ENCODE measurements at places on chromosomes 1 and 21.

- DNase-seq, result no peak
Measured at GRCh38 chr1:12615865-12616708, 1.9 kb downstream of the DHRS3 start.

- no peak for DNase-seq
Measured at GRCh38 chr21:28263974-28264373, 728.7 kb downstream of the LTN1 start.

GRCh38 chr1:209411491-209411929 is 172.0 kb upstream of the CAMK1G start:
- no peak for DNase-seq

DNA sequence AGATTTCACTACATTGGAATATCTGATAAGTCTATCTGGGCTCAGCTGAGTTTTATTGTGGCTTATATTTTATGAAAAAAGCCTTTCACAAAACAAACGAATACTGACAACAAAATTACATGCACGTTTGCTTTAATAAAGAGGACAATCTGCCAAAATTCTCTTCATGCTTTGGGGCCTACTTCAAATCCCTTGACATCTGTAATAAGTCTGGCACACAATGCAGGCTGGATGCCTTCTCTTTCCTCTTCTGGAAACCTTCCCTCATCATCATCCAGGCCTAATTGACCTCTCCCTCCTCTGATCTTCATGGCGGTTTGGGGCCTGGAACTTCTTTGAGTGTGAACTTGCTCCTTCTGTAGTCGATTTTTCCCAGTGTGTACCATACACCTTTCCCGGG is 70.3 kb downstream of the MAP10 start:
- DNase-seq, result no peak

DNA sequence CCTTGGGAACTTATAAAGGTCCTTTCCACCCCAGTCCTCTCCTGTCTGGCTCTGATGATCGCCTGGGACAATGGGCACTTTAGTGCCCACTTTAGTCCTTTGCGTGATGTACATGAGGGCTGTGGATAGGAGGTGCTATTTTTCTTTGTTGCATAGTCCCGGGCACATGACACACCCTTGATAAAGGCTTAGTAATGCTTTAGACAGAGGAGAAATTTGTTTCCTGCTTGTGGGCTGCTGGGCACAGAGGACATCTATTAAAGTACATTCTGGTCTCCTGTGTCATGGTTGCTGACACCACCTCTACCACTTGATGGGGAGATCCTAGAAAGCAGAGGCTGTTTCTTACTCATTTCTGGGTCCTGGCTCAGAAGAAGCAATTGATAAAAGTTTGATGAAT is 5.4 kb upstream of the KNCN start:
- no peak for DNase-seq

- no peak for DNase-seq
Measured at GRCh38 chr1:18997508-18997907, 41.0 kb upstream of the IFFO2 start.

- DNase-seq, result no peak
Measured at GRCh38 chr1:116345011-116345410, 28.0 kb upstream of the ATP1A1 start.

DNA sequence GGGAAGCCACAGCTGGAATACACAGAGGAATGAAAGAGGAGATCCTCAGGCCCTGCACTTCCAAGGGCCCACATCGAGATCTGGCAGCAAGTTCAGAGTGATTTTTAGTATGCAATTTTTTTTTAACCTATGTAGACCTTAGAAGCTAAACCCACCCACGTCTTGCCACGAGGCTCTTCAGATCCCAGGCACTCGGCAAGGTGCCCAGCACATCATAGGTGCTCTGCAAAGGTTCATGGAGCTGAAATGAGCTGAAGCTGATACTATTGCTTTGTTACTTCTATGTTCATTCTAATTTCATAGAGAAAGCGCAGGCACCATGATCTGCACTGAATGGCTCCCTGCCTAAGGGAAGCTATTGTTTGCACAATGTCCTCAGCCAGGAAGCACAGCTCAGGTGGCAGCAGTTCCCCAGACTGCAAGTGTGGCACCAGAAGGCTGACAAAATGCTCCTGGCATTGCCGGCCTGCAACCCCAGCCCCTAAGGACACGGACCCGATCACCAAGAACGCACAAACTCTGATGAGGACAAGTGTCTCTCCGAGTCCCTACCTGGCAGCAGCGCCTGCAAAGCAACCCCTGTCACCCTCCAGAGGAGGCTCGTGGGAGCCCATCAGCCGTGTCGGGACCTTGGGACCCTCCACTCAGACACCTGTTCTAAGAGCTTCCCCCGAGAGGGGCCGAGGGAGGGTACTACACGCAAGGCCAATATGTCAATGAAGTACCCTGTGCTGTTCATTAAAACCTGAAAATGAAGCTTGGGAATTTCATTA is 264.2 kb downstream of the NPHP4 start:
- no peak for DNase-seq

DNA sequence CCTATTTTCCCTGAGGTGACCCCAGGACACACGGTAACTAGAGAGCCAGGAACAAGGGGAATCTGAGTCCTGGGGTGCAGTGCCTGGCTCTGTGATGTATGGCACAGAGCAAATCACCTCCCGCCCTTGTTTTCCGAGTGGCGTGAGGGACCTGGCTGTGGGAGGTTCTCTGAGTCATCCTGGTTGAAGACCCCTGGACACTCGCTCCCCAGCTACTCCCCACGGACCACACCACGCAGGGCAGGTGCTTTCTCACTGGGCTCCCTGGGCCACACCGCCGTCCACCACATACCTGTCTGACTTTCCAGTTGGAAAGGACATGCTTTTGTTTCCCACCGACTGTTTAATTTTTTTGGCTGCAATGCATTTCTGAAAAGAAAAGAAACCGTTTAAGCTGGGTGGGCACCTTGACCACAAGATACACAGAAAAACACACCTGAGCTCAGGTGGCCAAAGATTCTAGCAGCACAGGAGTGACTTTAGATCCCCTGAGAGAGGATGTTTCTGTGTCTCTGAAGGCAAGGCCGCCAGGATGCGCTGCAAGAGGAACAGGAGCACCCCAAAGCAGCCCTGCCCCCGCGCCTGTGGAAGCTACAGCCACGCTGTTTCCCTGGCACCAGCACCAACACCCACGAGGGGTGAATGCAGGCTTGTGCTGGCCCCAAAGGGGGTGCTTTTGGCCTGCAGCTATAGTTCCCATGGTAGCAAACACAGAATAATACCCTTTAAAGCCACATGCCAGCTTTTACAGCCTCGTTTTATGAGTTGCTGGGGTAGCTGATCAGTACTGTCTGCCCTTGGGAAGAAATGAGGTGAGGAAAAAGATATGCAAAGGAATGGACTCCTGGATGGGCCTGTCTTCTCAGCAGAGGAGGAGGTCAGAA is 8.1 kb upstream of the SRM start:
- no peak for DNase-seq

DNA sequence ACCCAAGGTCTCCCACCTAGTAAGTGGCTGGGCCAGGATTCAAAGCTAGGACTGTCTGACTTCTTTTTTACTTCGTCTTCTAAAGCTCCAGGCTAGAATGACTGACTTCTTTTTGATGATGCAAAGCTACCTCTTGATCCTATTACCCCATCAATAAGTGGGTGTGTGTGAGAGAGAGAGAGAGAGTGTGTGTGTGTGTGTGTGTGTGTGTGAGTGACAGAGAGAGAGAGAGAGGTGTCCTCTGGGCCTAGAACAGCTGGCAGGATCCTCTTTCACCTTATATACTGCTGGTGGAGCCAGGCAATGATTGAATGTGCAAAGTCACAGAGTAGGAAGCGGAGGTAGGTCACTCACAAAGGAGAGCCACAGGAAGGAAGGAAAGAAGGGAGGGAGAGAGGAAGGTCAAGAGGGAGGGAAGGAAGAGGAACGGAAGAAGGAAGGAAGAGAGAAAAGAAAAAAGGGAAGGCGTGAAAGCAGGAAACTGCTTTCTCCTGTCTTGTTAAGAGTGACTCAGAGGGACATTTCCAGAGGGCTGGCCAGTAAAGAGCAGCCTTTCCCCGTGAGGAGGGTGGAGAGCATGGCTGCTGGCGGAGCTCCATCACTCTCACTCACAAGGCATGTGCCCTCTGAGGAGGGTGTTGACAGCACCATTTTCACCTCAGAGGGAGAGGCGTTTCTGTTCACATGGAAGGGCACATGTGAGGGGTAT is 68.9 kb downstream of the CDC7 start:
- DNase-seq, result no peak

- DNase-seq, result no peak
Measured at GRCh38 chr1:54479841-54480524, 68.0 kb upstream of the ACOT11 start.

DNA sequence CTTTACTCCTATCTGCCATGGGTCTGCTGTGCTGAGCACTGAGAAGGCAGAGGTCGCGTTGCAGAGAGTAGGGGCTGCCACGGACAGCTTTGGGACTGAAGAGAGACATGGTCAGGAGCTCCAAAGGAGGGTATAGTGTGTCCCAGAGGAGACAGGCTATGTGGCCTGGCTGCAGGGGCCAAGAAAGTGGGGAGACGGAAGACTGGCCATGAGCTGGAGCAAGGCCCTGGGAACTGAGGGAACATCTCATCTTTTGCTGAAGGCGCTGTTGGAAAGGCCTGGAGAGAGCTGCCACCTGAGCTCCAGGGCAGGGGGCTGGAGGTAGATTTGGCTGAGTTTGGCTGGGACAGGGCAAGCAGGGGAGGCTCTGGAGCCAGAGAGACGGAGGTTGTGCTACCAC is 55.8 kb upstream of the AJAP1 start:
- no peak for DNase-seq

DNA sequence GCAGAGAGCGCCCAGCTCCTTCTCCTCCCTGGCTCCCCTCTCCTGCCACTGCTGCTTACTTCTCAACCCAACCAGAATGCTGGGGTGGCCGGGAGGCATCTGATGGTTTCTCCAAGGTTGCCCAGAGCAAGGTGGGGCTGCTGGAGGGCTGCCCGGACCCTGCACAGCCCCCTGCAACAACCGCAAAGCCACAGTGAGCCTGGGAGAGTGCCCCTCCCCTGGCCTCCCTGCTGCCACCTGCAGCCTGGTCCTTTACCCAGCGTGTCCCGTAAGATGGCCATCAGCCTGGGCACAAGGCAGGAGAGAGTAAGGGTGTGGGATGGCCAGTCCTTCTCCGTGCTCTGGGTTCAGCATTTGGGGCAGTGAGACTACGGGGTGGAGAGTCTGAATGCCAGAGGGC is 17.0 kb downstream of the MX2 start:
- no peak for DNase-seq

- DNase-seq, result no peak
Measured at GRCh38 chr1:32881291-32881690, 5.0 kb upstream of the HPCA start.

- no peak for DNase-seq
Measured at GRCh38 chr1:186303911-186304310, 71.1 kb downstream of the TPR start.

DNA sequence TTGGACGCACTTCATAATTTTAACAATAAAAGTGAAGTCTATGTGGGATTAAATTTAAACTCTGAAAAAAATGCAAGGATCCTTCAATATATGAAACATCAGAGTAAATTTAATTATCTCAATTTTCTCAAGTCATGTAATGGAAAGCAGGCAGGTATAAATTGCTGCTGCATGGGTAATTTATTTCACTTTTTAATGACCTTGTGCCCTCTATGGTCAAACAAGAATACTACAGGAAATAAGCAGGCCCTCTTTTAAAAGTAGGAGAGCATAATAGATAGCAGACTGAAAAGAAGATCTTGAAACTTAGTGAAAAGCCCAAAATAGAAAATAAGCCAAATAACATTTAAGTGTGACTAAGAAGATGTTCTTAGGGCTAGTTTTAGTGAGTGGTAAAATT is 22.9 kb downstream of the BCAS2 start:
- no peak for DNase-seq

DNA sequence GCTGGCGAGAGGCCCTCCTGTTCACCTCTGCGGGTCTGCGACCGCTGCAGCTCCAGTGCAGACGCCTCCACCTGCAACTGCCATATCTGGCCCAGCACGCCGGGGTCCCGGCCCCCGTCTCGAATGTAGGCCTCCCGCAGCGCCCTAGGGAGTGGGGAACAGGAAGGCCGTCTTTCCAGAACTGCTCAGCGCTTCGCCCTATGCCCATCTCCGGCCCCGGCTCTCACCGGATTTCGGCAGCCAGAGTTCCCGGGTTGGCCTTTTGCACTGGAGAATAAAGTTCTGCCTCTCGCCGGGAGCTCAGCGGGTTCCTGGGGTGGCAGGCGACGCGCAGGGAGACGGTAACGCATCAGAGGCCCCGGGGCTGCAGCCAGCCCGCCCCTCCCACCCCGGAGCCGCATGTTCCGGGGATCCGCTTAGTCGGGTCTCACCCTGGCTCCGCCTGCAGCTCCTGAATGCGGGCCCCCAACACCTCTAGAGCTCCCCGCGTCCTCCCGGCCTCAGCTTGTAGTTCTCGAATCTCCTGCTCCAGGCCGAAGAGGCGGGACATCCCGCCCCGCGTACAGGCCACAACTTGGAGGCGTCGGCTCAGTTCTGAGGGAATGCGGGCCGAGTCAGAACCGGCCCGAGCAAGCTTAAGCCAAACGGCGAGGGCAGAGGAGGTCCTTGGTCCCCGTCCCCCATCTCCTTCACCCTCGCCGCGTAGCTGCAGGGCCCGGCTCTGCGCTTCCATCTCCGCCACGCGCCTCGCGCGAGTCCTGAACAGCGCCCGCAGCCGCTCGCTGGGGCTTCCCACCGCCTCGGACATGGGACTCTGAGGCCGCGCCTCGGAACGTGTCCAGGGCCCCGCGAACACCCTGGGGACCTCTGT is 1.1 kb downstream of the CCDC17 start:
- DNase-seq, result no peak

- DNase-seq, result no peak
Measured at GRCh38 chr1:221274373-221274772, 395.1 kb downstream of the HLX start.

DNA sequence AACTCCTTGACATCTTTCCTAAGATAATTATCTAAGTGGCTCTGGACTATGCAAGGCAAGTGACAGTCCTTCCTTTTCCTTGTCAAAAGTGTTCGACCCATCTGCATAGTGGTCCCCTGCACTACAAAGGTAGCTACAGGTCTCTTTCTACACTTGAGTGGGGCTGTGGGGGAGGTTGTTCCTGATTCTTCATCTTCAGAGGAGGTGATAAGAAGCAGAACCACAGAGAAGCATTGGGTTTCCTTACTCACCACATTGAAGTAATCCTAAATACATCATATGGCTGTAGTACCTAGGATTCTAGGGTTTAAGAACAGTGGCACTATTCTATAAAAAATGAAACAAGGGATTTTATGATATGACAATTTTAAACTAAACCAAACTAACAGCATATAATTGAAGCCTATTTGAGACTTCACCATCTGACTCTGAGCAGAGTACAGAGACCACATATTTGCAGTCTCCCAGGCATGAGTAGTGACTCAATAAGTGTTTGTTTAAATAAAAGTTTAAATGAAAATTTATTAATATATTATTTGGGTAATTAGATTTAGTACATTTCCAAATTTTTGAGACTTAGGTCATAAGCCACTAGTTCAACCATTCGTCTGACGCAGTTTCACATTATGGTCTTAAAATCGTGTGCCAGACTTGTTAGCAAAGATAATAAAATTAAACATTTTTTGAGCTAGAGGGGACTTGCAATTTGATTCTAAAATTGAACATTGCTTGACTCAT is 54.9 kb upstream of the NEK7 start:
- DNase-seq, result no peak

DNA sequence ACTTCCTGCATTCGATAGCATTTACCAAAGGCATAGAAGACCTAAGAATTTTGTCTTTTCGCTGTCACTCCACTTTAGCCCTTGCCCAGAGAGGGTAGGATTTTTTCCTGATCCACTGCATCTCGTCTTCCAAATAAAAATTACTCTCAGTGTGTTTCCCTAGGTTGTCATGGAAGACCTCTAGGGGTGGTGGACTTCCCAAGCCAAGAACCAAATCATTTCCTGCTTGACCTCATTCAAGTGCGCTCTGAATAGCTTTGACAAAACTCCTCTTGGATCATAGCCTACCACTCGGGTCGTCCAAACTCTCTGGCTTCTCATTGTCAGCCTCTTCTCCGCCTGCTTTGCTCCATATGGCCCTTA is 431 bp upstream of the C1orf52 start:
- DNase-seq, result no peak

Data from activated CD4-positive, alpha-beta T cell treated with anti-CD3 and anti-CD28 coated beads, Interleukin-2, amount 50 U/mL, for 16 hours (primary cell).